ENCODE measurements at places on chromosomes 1 and 21. TPM values are rescaled to one million over a fixed set of nuclear protein-coding genes. Genes with fewer than 3 reads are reported as not detected.

DNA sequence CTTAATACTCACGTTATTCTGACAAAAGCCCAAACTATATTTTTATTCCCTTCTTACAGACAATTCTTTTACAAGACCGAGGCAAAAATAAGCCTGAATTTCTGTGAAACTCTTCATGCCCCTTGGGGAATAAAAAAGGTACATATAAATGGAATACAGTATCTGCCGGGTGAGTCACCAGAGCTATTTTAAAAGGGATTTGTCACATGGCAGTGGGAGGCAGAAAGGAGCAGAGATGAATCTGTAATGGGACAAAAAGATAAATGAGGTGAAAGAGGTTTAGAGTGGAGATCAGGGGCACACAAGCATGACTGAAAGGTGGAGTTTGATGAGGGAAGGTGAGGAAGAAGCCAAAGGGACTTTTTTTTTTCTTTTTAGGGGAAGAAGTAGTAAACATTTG is 8.8 kb downstream of the XCL1 start:
- DNase-seq = no peak

GRCh38 chr1:55947446-55947845 is 631.9 kb downstream of the PLPP3 start:
- DNase-seq = no peak

DNA sequence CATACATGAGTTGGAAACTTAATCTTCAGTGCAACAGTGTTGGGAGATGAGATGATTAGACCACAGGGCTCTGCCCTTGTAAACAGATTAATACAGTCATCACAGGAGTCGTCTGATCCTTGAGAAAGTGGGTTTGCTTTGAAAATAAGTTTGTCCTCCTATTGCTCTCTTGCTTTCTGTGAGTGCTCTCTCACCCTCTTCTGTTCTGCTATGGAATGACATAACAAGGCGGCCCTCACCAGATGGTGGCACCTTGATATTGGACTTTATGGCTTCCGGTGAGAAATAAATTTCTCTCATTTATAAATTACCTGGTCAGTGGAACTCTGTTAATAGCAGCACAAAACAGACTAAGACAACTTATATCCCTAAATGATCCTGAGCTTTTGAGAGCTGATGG is 353.6 kb downstream of the BRINP3 start:
- no peak for DNase-seq

DNA sequence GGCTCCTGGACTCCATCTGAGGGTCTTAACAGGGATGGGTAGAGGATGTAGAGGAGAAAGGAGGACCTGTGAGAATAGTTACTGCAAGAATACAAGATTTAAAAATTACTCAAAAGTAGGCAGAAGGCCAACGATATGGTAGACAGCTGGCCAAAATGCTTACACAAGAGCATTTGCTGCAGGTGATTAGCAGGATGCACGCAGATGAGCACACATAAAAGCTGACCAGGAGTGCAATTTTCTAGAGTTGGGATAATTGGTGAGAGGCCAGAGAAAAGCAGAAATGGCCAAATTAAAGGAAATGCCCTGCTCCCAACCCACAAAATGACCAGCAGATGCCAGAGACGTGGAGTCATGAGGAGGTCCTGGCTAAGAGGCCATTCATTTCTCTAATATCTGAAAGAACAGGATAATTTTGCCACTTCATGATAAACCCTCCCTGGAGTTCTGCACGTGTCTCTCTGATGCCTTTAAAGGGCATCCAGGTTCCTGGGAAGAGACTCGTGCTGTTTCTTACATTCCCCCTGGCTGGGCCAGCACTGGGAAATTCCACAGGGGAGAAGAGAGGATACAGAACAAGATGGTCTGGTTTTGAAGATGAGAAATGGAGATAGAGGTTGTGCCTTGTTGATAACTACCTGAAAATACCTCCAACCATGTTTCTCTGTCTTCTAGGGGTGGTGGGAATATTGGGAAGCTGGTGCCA is 62.3 kb upstream of the KCNA3 start:
- DNase-seq = no peak

- no peak for DNase-seq
These were observed 12.1 kb downstream of the AZIN2 start for GRCh38 chr1:33093004-33093403.

GRCh38 chr1:37680933-37681332 is 11.4 kb upstream of the CDCA8 start:
- DNase-seq = no peak

DNA sequence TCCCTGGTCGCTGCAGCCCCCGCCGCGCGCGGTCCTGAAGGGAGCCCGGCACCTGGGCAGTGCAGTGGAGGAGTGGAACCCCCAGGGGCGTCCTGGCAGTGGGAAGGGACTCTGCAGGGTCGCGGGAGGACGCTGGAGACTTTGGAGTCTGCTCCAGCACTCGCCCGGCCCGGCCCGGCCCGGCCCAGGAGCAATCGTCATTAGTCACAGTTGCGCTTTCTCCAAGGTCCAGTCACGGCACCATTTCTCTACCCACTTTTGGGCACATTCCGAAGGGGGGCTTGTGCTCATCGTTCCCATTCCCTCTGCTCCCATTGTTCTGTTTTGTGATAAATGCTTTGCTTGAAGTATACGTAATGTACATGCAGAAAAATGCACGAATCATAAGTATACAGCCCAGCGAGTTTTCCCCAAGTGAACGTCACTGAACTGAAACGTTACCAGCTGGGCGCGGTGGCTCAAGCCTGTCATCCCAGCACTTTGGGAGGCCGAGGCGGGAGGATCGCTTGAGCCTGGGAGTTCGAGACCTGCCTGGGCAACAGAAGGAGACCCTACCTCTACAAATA is 999 bp downstream of the THAP3 start:
- DNase-seq = no peak

GRCh38 chr1:95926331-95926730 is 692.3 kb downstream of the RWDD3 start:
- DNase-seq = no peak

GRCh38 chr1:21896652-21897532 is 40.2 kb downstream of the HSPG2 start:
- DNase-seq = peak; percentile 88

DNA sequence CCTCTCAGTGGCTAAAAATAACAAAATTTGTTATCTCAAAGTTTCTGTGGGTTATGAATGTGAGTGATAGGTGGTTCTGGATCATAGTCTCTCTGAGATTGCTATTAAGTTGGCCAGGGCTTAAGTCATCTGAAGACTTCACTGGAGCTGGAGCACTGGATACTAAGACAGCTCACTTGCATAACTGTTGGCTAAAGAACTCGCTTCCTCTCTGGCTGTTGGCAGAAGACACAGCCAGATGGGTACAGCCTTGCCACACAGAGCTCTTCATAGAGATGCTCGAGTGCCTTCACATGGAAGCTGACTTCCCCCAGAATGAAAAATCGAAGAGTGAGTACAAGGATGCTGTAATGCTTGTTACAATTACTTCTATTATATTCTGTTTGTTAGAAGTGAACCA is 333.8 kb downstream of the ZP4 start:
- no peak for DNase-seq

DNA sequence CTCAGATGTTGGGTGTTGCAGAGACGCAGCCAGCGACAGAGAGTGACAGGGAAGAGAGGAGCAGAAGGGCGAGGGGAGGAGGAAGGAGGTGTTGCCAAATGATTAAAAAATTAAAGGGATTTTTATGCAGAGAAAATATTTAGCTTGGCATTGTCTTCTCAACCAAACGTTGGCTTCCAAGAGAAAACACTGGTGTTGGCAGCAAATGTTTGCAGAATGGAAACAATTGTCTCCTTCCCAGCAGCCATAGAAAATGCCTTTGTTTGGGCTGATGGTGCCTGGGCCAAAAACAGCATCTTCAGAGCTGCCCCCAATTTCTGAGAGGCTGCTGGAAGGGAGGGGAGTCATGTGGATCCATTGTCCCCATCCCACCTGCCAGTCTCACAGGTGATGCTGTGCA is 29.7 kb upstream of the GRIK3 start:
- DNase-seq = no peak

Gene SPRR2A
- total RNA-seq = not detected

Gene MAP1LC3C
- 0.34 TPM for total RNA-seq

Gene CELA3A
- total RNA-seq = not detected

Gene S100A8
- total RNA-seq = 201 TPM

Gene KCNK1
- 69.6 TPM for total RNA-seq

Gene GJB4
- total RNA-seq = not detected

Gene UFC1
- total RNA-seq = 83.8 TPM

Gene KANK4
- total RNA-seq = 1.4 TPM
